Stimulated activated naive CD8-positive, alpha-beta T cell treated with anti-CD3 and anti-CD28 coated beads, Interleukin-15, amount 100 ng/mL, for 72 hours (primary cell): ENCODE measurements at places on chromosomes 12 and 14.

- no peak for DNase-seq
Observed at GRCh38 chr12:15808652-15809051, 19.5 kb upstream of the EPS8 start.

DNA sequence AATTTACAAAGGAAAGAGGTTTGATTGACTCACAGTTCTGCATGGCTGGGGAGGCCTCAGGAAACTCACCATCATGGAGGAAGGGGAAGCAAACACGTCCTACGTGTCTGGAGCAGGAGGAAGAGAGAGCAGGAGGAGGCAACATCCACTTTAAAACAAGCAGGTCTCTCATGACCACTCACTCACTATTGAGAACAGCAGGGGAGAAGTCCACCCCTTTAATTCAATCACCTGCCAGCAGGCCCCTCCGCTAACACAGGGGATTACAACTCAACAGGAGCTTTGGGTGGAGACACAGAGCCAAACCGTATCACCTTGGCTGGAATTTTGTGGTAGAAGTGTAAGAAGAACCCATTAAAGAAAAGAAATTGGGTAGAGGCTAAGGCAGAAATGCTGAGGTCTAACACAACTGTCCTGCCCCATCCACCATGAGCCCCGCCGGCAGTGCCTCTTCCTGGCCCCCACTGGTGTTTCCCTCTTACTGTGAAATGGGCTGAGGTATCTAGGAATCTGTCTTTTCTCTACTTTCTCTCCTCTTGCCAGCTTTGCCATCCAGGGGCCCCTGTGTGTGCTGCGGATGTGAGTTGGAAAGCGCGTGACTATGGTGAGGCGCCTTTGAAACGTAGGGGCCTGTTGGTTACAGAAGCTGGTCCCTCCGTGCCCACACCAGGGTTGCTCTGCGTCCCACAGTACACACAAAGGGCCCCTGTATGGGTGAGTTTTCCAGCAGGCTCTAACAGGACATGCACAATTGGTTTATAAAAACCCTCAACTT is 108.0 kb upstream of the TMEM132D start:
- no peak for DNase-seq

GRCh38 chr12:121532503-121533393 is 48.1 kb downstream of the KDM2B start:
- DNase-seq = no peak

- no peak for DNase-seq
Observed at GRCh38 chr14:61257469-61258057, 23.6 kb downstream of the TMEM30B start.

GRCh38 chr14:49549881-49550280 is 36.3 kb downstream of the RPS29 start:
- no peak for DNase-seq

- no peak for DNase-seq
Observed at GRCh38 chr12:69540987-69541386, 44.3 kb upstream of the CCT2 start.

DNA sequence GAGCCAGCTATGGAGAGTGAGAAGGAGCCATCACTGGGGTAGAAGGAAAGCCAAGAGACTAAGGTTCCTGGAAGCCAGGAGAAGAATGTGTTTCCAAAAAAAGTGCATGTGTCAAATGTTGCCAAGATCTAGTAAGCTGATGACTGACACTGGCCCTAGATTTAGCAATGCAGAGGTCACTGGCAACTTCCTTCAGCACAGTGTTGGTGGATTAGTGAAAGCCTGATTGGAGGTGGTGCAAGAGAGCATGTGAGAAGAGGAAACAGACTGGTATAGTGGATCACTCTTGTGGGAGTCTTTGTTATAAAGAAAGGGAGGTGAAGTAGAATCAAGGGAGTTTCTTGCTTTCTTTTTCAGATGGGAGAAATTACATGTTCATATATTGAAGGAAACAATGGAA is 34.1 kb upstream of the CHGA start:
- no peak for DNase-seq

DNA sequence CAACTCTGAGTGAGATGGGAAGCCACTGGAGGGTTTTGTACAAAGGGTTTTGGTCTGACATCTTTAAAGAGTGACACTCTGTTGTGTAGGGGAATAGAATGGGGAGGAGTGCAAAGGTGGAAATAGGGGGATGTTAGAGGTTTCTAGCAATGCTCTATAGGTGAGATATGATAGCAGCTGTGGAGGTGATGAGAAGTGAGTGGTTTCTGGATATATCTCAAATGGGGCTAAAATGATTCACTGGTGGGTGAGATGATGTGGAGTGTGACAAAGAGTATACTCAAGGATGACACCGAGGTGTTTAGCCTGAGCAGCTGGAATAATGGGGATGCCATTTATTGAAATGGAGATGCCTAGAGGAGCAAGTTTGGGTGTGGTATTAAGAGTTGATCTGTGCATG is 426.4 kb downstream of the PCNX1 start:
- DNase-seq = peak; percentile 32

- DNase-seq = no peak
Observed at GRCh38 chr12:93521225-93522080, 51.0 kb upstream of the SOCS2 start.

GRCh38 chr12:42235426-42235825 is 2.6 kb downstream of the YAF2 start:
- no peak for DNase-seq

GRCh38 chr14:58765843-58766242 is 128.1 kb downstream of the DACT1 start:
- DNase-seq = no peak

DNA sequence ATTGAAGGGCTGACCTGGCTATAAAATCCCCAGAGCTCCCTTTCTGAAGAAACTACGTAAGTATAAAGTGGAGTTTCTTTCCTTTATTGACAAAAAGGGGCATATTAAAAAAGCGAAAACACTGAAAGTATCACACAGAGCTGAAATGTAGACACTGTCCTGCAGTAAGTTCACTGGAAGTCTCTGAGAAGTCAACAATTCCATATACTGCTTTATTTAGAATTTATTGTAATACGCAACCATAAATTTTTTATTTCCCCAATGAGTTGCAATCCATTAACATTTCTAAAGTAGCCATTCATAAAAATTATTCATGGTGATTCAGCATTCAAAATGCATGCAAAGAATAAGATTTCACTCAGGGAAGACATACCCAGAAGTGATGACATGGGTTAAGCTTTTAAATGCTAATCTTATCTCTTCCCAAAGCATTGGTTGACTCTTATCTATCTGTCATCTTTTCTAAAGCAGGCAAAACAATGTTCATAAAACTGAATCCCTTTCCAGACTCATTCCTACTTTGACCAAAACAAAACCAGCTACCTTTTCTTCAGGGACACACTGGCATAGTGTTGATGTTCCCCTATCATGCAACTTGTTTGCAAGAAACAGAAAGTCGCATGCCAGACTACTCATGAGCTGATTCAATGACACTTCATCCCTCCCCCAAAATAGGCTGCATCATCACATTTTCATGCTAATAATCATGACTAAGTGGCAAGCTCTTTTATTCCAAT is 17.3 kb downstream of the KITLG start:
- DNase-seq = no peak

DNA sequence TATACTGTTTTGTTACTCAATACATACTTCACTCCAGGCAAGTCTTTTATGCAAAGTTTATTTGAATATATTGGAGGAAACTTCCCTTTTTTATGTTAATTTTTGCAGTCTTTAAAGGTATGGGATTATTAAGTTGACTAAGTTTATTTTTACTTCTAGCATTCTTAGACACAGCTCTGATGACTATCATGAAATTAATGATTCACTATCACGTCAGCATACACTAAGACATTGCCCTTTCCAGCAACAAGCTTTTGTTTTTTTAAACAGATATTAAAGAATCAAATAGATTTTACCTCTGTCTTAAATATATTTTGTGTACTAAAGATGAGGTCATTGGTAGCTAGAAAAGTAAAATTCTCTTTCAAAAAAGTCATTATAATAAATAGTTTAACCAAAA is 52.1 kb downstream of the DERA start:
- no peak for DNase-seq

DNA sequence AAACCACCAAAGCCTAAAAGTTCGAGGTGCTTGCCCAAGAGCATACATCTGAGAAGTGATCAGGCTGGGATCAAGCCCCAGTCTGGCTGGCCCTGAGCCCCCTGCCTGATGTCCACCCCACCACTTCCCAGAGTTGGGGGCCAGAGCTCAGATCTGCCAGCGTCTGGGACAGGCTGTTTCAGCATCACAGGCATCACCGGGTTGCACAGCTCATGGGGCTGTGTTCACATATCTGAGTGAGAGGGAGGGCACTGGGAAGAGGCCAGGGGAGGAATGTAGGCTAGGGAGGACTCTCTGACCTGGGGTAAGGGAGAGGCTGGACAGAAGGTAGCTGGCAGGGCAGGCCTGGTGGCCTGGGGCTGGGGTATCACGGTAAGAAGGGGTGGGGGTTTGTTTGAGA is 6.0 kb downstream of the TGM1 start:
- no peak for DNase-seq

DNA sequence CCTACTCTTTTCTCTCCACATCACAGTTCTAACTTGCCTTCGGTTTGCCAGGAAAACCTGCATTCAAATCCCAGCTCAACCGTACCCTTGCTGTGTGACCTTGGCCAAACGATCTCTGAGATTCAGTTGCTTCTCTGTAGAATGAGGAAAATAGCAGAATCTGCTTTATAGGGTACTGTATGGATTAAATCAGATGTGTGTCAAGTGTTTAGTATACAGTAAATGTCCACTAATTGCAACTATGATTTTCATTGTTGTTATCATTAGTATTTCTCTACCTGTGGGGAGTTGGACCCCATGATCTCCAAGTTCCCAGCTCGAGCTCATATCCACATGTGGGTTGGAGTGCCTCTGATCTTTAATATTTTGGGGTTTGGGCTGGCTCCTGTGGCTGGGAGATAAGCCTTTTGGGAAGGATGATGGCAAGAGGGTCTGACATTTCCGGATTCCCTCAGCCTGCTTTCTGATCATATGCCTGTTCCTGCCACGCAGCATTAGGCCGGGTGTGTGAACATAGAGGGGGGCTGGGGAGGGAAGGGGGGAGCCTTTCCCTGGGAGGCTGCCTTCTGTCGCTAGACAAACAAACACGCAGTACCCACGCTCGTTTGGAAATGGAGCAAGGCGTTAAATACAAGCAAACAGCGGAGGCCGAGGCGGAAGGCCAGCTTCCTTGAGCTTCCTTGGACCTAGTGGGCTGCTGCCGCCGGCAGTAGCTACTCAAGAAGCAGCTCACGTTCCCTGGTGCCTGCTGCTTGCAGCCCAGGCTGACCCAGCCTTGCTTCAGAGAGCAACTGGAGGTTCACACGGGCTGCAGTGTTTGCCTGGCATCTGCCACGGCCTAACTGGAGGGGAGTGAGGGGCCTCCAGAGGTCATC is 213.5 kb upstream of the LHX5 start:
- no peak for DNase-seq

DNA sequence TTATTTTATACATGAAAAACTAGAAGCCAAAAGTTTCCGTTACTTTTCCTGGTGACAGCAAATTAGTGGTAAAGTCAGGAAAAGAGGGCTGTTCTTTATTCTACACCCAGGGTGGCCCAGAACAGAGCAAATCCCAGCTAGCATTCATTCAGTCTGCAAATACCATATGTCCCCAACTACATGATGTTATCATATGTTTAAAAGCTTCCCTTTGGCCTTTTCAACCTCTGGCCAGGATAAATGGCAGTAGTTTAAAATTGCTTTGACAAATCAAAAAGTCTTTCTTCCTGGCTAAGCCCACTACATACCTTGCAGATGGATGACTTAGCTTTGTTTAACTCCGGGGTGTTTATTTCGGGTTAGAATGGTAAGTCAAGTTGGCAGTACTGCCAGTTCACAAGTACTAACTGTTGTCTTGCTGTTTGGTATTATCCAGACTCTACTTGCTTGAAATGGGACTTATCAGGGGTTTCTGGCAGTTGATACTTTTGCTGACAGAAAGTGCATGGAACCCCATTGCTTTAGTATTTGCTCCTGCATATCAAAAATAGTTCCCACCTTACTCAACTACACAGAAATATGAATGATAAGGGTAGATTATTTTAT is 69.7 kb downstream of the PKP2 start:
- DNase-seq = no peak

DNA sequence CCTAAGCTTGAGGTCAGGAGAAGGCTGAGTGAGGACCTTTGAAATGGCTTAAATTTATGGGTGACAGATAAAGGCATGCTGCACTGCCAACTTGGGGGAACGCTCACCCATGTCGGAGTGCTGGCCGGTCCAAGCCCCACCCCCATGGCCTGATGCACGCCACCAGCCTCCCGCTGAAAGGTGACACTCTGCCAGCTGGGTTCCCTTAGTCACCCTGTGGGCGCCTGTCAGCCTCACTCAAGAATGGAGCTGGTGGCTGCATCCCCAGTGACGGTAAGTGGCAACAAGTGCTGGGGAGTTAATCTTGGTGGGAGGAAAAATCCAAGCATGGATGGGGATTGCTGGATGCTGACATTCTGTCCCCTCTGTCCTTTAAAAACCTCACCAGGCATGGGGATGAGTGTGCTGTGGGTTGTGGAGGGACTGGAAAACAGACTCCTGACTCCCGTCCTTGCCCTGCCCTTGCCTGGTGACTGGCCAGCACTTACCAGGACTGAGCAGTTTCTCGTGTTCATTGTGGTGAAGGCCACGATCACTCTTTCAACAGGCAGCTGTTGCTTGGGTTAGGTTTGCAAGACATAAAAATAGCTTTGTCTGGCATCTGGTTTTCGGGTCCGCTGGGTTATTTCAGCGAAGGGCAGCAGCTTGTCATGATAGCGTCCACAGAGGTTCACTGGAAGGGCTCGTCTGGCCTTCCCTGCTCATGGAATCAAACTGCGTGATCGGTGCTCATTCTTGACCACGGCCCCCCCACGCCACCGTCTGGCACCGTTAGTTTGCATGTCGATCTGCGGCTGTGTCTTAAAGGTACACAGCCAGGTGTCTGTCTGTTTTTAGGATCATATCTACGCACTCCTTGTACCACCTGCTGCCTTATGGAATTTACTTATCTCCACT is 15.0 kb downstream of the ACACB start:
- DNase-seq = no peak

DNA sequence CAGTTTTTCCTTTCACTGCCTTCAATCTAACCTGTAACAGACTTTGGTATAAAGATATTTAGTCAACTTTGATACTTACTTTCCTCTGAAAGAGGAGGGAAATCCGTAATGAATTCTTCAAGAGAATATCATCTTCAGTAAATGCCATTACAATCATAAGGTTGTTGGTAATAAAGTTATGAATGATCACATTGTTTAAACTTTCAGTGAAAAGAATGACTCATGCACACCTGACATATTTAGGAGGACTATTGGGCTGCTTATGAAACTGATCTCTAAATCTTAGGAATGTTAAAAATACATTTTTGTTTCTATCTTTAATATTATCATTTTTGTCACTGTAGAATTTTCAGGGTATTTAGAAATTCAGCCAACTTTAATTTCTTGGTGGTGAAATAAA is 474.7 kb downstream of the SLC16A7 start:
- DNase-seq = no peak

- no peak for DNase-seq
Observed at GRCh38 chr12:71230542-71230941, 72.7 kb upstream of the TSPAN8 start.

GRCh38 chr12:48994224-48995085 is 4.7 kb downstream of the DDN start:
- DNase-seq = no peak

DNA sequence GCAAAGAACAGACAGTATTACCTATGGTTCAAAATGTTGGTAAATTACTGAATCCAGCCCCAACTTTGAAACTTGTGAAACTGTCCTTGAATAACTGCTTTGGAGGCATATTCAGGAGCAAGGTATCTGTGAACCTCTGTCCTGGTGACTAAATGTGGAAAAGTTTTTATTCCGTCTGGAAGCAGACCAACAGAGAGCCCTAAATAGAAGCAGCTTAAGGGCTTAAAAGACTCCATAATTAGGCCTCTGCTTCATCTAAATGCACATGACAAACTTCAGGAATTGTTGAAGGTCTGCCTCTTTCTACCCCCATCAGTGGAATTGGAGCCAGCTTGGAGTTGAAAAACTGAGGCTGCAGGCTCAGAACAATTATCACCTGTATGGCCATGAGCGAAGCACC is 276.5 kb downstream of the KCNH5 start:
- no peak for DNase-seq
